ENCODE measurements at places on chromosomes 2 and 18. TPM values are rescaled to one million over a fixed set of nuclear protein-coding genes. Genes with fewer than 3 reads are reported as not detected.

DNA sequence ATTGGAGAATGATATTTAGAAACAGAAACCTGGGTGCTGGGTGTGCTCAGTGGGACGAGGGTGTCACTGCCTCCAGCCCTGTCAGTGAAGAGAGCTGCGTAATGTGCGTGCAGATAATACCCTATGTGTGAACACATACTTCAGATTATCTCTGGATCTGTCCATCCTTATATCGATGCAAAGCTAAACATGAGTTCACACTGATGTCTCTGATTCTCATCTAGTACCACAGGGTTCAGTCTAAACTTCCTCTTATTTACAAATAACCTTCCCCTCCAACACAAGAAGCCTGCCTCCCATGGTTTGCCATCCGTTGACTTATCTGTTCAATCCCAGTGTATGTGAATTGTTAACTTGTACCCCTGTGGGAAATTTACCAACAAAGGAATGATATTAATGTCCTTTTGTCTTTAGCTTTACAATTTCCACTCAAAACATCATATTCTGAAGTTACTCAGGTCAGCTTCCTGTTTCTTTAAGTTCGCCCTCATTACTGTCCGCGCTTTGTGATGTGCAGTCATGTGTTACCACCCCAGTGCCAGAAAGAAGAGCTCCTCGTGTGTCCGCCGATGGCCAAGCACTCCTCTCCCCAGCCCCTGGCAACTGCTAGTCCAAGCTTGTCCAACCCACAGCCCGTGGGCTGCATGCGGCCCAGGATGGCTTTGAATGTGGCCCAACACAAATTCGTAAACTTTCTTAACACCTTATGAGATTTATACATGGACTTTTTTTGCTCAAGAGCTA is 108.2 kb downstream of the RTP5 start:
- H3K27me3 ChIP-seq = no peaks in the 10 kb centered on the region
- DNase-seq = no peak
- no peak overlapping the region for H3K27ac ChIP-seq
- H3K4me1 ChIP-seq = no peaks in the 10 kb centered on the region
- H3K36me3 ChIP-seq = no peaks in the 10 kb centered on the region
- no peak overlapping the region for H3K4me3 ChIP-seq

GRCh38 chr18:23772327-23773024 is 83.2 kb downstream of the LAMA3 start:
- no peaks in the 10 kb centered on the region for H3K36me3 ChIP-seq
- no peaks in the 10 kb centered on the region for H3K27me3 ChIP-seq
- DNase-seq = no peak
- no peaks in the 10 kb centered on the region for H3K4me1 ChIP-seq
- no peak overlapping the region for H3K27ac ChIP-seq

DNA sequence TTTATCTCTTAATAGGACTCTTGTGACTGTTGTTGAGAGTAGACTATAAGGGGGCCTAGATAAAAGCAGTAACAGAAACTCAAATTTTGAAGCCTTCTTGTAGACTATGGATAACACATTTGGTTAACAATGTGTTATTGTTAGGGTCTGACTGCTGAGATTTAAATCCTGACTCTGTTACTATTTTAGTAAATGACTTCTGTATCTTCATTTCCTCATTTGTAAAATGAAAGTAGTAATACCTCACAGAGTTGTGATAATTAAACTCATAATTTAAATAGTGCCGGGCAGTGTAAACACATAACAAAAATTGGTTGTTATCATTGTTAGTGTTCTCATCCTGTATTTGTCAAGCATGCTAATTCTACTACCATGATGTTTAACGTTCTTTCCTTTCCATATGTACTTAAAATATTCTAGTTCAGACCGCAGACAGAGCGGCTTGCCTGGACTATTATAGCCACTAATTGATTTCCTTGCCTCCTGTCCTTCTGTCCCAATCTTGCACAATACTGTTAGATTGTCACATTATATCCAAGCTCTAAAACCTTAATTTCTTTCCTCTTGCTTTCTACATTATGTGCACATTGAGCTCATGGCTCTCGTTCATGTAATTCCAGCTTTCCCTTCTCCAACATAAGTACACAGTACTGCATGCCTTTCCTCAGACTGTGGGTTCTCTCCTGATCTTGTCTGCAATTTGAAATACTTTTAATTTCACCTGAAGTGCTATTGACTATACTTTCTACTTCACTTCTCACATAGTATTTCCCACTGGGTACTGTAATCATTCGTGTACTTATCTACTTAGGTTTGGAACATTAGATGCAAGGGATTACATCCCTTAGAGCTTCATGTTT is 48.4 kb downstream of the RBBP8 start:
- no peaks in the 10 kb centered on the region for H3K36me3 ChIP-seq
- H3K4me3 ChIP-seq = no peak overlapping the region
- H3K27me3 ChIP-seq = no peaks in the 10 kb centered on the region
- no peak for DNase-seq
- H3K4me1 ChIP-seq = no peaks in the 10 kb centered on the region

DNA sequence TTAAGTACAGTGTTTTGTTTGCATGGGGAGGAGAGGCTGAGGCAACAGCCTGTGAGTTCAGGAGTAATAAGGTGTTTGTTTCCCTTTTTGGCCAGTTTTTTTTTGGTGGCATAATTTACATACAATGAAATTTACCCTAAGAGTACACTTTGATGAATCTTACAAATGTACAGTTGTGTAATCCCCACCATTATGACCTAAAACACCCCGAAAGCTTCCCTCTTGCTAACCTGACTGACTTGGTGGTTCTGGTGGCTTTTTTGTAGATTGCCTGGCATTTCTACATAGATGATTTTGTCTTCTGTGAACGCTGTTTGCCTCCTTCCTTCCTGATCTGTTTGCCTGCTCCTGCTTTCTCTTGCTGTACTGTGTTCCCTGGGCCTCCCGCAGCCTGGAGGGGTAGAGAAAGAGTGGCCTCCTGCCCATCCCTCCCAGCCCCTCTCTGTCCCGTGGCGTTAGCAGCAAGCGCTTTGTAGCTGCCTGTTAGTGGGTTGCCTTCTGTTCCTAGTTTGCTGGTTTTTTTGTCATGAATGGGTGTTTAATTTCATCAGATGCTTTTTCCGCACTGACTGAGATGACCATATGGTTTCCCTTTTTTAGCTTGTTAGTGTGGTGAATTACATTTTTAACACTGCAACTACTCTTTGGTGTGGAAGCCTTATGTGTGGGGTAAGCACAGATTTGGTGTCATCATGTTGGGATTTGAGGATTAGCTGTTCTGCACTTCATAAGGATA is 32.1 kb downstream of the ASAP2 start:
- peaks cover 44% of the 10 kb centered on the region for H3K4me1 ChIP-seq
- H3K27me3 ChIP-seq = no peaks in the 10 kb centered on the region
- H3K27ac ChIP-seq = peak overlapping the region; percentile 96
- H3K4me3 ChIP-seq = no peak overlapping the region
- DNase-seq = no peak

DNA sequence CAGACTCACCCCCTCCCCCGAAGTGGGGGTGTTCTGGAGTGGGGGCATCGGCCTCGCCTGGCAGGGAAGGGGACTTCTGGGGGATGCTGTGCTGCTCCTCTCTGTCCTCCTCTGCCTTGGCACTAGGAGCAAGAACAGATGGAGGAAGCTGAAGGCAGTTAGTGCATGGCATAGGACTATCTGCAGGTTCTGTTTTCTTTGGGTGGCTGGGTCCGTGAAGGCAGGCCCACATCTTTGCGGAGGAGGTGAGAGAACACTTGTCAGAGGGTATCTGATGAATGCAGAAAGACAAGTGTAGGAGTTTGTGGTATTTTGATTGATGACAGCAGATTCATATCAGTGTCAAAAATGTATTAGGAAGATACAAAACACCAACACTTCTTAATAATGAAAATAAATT is 411.4 kb downstream of the TSN start:
- no peak for DNase-seq
- no peak overlapping the region for H3K27ac ChIP-seq
- no peaks in the 10 kb centered on the region for H3K27me3 ChIP-seq

The G6PC2 gene
- total RNA-seq = not detected

DNA sequence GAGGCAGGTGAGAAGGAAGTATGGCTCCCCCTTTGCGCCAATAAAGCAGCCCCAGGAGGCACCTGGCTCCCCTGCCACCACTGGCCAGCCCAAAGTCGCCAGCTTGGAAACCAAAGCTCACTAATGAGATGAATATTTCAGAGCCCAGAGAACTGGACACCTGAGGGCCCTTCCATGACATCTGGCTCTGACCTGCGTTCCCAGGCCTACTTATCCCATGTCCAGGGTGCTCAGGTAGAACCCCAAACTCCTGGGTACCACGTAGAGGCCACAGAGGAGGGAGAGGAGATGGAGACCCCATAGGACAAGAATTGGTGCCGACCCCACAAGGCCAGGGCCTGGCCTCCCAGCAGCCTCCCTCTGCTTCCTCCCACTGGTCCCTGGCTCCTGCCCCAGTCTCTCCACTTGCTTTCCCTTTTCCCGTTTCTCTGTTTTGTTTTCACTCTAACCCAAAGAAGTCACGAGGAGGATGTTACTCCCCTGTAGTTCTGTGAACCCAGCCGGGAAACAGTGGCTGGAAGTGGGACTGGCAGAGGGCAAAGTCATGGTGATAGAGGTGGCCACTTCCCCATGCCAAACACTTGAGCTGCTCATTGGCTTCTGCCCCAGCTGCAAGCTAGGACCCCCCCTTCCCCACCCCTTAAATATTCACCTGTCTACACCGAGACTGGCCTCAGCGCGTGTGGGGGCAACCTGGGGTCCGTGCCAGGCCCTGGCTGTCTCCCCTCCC is 820 bp downstream of the TMBIM1 start:
- peaks cover 83% of the 10 kb centered on the region for H3K4me1 ChIP-seq
- H3K4me3 ChIP-seq = peak overlapping the region; percentile 94
- H3K36me3 ChIP-seq = no peaks in the 10 kb centered on the region
- no peak for DNase-seq
- H3K27me3 ChIP-seq = no peaks in the 10 kb centered on the region
- H3K27ac ChIP-seq = peak overlapping the region; percentile 99

The CFAP221 gene
- total RNA-seq = 0.56 TPM

GRCh38 chr18:65753520-65753919 is 2.7 kb downstream of the CDH7 start:
- H3K36me3 ChIP-seq = no peaks in the 10 kb centered on the region
- H3K4me1 ChIP-seq = no peaks in the 10 kb centered on the region
- no peak for DNase-seq

DNA sequence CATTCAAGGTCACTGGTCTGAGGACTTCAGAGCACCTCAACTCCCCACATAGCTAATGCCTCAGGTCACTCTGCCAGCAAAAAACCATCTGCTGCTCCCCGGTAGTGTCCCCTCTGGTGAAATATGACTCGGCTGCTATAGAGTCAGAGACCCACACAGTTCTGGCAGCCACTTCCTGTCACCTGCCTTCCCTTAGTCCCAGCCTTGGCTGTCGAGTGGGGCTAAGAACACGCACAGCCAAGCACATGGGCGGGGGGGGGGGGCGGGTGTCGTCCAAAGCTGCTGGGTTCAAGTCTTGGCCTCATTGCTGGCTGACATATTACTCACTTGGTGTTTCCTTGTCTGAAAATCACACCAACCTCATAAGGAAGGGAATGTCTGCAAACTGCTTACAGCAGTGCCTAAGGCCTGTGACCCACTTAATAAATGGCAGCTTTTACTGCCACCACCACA is 37.5 kb downstream of the POLR1A start:
- H3K4me1 ChIP-seq = peaks cover 38% of the 10 kb centered on the region
- no peak for DNase-seq
- H3K4me3 ChIP-seq = no peak overlapping the region
- H3K27ac ChIP-seq = no peak overlapping the region

GRCh38 chr18:45173327-45173726 is 441.9 kb upstream of the SLC14A2 start:
- H3K27me3 ChIP-seq = no peaks in the 10 kb centered on the region
- no peaks in the 10 kb centered on the region for H3K4me1 ChIP-seq

The ACMSD gene
- total RNA-seq = not detected

The TNS1 gene
- total RNA-seq = 2,296 TPM

GRCh38 chr2:9388950-9389911 is 34.1 kb downstream of the ITGB1BP1 start:
- no peak for DNase-seq
- peaks cover 3% of the 10 kb centered on the region for H3K4me1 ChIP-seq
- no peaks in the 10 kb centered on the region for H3K27me3 ChIP-seq
- no peak overlapping the region for H3K27ac ChIP-seq

GRCh38 chr2:15940661-15941480 is 521 bp downstream of the MYCN start:
- peaks cover 14% of the 10 kb centered on the region for H3K4me1 ChIP-seq
- peak overlapping the region; percentile 72 for H3K4me3 ChIP-seq
- DNase-seq = no peak
- no peak overlapping the region for H3K27ac ChIP-seq
- no peaks in the 10 kb centered on the region for H3K36me3 ChIP-seq
- H3K27me3 ChIP-seq = peaks cover 7% of the 10 kb centered on the region

DNA sequence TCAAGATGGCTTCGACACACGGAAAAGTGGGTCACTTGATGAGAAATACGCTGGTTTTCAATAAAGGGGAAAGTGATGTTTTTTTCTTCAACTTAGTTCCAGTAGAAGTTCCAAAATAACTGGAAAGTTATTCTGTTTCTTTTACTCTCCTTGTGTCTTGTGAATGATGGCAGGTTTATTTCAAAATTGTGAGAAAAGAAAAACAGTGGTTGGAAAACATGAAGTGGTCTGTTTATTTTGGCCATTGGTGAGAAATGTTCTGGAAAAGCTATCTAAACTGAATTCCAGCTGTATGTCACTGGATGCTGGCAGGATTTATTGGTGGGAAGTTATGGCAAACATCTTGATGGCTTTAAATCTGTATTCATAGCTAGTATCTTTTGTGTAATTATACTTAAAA is 484.1 kb downstream of the DCC start:
- H3K36me3 ChIP-seq = no peaks in the 10 kb centered on the region
- DNase-seq = no peak
- no peak overlapping the region for H3K27ac ChIP-seq
- H3K4me1 ChIP-seq = no peaks in the 10 kb centered on the region
- no peak overlapping the region for H3K4me3 ChIP-seq

DNA sequence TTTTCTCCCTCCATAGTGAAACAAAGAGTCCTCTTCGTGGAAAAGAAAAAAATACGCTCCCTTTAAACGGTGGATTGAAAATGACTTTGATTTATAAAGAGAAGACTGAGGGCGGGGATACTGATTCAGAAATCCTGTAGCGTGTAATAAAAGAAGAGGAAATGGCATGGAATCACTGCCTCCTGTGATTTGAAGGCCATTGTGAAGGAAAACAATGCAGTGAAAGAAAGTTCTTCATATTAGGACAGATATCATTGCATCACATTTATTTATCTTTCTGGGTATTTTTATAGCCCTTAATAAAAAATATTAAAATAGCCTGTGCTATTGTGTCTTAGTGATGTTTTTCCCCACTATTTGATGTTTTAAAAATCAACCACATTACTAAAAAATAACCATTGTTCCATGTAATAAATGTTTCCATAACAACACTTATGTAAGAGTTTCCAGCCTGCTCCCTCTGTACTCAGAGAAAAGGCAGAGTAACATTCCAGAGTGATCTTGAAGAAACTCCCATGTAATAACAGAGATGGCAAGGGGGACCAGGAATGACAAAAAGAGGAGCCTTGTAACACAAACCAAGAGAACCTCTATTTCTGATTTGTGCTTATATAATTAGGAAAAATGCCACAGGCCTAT is 8.0 kb downstream of the MRPL33 start:
- H3K27me3 ChIP-seq = no peaks in the 10 kb centered on the region
- H3K4me1 ChIP-seq = peaks cover 59% of the 10 kb centered on the region
- H3K27ac ChIP-seq = peak overlapping the region; percentile 59
- DNase-seq = no peak
- H3K36me3 ChIP-seq = peaks cover 5% of the 10 kb centered on the region

Data from thoracic aorta (tissue), 2 donors.